ENCODE measurements at places on chromosomes 7 and 10. TPM values are rescaled to one million over a fixed set of nuclear protein-coding genes. Genes with fewer than 3 reads are reported as not detected.

DNA sequence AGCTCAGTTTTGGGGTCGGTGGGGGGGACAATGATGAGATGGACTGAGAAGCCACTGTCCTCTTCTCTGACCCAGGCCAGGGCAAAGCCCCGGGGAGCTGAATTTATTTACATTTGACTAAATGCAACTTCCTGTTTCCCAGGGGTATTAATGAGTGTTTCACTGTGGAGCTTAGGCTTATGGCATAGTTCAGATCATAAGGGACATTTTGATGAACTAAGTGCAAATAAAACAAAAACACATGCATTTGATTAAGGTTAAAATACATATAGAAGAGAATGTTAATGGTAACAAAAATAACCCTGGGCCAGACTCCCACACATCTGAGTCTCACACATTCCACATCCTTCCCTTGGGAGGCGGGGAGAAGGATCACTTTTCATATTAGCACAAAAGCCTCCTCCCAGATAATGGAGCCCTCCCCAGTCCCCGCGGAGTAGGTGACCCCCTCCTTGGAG, 320.6 kb downstream of the FRMD4A start:
- no peak for DNase-seq

DNA sequence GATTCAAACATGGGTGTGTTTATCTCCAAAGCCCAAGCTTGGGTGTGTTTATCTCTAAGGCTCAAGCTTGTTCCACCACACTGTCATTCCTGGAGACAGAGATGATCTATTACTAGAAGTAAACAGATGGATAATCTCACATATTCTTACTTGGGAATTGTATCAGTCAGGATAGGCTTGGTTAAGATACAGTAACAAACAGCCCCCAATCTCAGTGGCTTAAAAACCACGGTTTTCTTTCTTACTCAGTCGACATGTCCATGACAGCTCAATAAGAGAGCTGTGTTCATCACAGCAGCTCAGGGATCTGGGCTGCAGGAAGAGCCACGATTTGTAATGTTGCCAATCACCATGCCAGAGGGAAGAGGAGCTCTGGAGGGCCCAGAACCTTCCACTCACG, 38.5 kb upstream of the LOXL4 start:
- no peak for DNase-seq

GRCh38 chr7:105857009-105857952, 19.1 kb downstream of the ATXN7L1 start:
- no peak for DNase-seq

GRCh38 chr7:41771717-41772116, 68.8 kb upstream of the INHBA start:
- DNase-seq = no peak

DNA sequence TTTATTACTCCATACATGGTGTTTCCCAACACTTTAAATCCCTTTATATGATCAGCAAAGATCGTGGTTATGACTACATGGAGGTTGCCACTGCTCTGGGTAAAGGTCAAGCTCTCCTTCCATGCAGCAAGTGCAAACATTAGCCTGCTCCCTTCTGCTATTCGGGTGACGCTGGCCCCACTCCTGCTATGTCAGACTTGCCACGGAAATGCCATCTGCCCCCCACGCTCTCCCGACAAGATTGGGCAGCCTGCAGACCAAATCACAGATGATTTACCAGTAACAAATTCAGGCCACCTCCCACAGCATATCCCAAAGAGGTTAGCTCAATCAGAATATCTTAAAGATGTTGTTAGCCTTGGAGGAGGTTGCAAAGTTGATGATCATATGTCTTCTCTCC, 77.8 kb upstream of the MGMT start:
- DNase-seq = no peak

The IKZF1 gene
- total RNA-seq = 261 TPM

GRCh38 chr7:33061282-33061937, 1.2 kb downstream of the NT5C3A start:
- no peak for DNase-seq

The CDK6 gene
- 14.6 TPM for total RNA-seq

Data from B cell (primary cell).